Hematopoietic multipotent progenitor cell treated with erythropoietin and hydrocortisone succinate and interleukin-3 and kit ligand, for 17 days (in vitro differentiated cells): ENCODE measurements at places on chromosomes 2 and 18.

DNA sequence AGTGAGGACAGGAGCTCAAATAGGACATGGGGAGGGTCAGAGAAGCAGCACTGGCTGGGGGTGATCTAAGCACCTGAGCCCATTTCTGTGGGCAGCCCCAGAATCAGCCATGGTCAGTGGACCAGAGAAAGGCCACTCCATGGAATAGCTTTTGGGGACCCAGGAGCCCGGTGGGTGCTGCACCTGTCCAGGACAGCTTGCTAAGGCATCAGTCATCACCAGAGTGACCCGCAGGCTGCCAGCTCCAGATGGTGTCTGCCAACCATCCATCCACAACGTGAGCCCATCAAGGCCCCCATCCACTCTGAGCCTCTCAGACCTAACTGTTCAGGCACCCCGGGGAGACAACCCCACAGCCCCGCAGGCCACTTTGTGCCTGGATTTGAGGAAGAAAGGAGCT lies 23.6 kb upstream of the COL6A3 start:
- DNase-seq, result no peak

DNA sequence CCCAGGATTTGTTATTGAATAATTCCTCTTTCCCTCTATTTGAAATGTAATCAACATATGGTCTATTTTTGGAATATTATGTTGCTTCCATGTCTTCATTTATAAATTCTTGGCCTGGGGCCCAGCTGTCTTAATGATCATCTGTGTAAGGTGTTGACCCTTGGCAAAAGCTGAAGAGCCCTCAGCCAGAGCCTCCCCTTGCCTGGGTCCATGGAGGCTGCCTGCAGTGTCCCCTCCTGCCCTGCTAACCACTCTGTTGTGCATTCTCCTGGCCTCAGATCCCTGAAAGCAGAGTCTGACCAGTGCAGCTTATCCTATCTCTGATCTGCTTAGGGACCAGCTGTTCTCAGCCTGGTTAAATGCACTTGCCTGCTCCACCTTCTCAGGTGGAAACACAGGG lies 226.1 kb upstream of the APCDD1 start:
- DNase-seq, result no peak

DNA sequence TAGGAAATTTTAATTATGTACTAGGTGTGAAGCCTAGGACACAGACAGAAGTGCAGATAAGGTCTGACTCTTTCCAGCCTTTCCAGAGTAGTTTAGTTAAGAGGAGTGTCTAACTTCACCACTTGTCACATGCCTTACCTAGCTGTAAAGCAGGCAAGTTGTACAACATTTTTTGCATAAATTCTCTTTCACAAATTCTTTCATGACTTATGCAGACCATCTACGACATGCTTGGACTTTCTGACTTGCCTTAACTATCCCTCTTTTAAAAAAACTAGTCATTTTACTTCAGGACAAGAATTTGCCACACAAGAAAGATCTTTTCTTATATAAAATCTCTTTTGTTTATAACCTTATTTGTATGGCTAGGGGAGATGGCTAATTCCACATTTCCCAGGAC lies 1273.6 kb upstream of the SLC39A10 start:
- DNase-seq, result no peak

DNA sequence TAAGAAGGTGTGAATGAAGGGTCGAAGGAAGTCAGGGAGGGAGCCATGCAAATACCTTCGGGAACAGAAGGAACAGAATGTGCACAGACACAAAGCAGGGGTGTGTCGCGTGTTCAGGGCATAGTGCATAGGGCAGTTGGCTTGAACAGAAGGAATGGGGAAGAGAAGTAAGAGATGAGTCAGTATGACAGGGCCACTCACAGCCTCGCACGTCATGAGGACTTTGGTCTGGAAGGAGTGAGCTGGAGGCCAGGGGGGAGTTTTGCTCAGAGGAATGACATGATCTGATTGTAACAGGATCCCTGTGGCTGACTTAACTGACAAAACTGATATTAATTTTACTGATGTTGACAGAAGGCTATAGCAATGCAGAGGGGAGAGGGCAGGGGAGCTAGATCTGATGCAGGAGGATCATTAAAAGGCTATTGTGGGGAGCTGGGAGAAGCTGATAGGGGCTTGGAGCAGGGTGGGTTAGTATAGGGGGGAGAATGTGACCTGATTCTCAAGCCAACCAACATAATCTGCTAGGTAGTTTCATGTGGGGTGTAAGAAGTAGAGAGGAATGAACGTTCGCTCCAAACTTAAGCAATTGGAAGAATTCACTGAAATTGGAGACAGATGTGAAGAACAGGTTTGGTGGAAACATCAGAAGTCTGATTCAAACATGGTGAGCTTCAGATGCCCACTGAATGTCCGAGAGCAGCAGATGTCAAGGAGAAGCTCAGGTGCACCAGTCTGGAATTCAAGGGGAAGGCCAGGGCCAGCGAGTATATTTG lies 60.4 kb upstream of the COPS8 start:
- no peak for DNase-seq

DNA sequence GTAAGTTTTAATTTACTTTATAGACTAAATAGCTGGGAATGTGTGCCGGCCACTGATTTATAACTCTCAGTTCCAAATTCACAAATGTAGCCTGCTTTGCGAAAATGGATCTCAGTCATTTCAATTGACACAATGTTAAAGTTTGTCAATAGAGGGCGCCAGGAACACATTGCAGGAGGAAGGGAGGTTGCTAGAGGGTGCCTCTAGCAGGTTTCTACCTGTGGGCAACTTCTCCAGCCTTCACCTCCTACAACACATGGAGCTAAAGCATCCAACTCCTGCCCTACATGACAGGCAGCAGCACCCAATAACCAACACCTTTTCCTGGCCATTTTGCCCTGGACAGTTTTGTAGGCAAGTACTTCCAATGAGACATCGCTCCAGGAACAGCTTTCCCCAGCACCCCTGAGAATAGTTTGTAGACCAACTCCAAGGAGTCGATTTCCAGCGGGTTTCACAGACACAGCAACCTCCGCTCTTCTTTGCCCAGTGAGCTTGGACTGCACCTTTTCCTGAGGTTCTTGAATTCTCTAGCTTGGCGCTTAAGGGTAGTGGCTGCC lies 784.8 kb upstream of the CDH2 start:
- no peak for DNase-seq

DNA sequence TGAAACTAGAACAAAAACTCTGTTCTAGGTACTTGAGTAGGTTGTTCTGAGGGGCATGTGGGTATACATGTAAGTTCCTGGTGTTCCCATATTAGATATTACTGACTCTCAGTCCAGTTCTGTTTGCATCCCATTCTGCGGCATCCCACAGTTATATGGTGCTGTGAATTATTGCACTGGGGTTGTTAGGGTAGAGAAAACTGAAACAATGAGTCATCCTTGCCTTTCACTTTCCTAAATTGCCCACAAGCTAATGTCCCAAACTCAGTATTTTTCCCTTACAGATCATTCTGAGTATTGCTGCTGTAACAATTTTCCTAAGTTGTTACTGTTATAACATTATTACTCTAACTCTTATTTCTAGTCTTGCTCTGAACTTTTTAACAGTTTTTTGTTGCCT lies 3.0 kb downstream of the WDR75 start:
- no peak for DNase-seq

- DNase-seq, result no peak
These were observed 111.6 kb upstream of the LTBP1 start for GRCh38 chr2:32835148-32835547.

DNA sequence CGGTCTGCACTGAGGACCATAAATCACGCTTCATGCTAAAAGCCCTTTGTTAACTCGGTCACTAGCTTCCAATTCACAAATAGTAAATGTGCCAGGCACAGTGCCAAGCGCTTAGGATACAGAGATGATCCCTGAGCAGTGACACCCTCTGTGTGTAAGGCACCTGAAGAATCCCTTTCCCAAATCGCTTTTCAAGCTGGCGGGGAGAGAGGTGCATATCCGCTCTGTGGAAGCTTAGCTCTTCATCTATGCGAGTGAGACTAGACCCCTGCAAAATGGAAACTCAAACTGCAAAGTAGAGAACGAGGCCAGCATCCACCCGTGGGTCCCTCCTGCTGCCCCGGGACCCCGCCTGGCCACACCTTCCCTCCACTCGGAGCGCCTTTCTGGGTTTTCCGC lies 2.4 kb downstream of the PIEZO2 start:
- no peak for DNase-seq

GRCh38 chr2:177334940-177335543 lies 57.5 kb upstream of the AGPS start:
- DNase-seq, result peak; percentile 79

- no peak for DNase-seq
These were observed 47.7 kb downstream of the PLCL1 start for GRCh38 chr2:197852108-197852507.

DNA sequence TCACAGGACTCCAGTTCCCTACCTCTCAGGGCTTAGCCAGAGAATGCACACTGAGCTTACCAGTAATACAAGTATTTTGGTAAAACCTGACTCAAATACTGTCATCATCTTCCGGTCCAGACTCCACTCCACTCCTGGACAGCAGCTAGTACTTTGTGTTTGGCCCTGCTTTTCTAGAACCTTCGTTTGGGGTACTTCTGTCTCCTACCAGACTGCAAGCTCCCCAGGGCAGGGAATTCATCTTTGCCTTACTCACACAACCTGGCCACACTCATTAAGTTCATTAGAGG lies 108.9 kb upstream of the CDC42EP3 start:
- no peak for DNase-seq

GRCh38 chr18:60191926-60192325 lies 180.6 kb downstream of the MC4R start:
- DNase-seq, result no peak

DNA sequence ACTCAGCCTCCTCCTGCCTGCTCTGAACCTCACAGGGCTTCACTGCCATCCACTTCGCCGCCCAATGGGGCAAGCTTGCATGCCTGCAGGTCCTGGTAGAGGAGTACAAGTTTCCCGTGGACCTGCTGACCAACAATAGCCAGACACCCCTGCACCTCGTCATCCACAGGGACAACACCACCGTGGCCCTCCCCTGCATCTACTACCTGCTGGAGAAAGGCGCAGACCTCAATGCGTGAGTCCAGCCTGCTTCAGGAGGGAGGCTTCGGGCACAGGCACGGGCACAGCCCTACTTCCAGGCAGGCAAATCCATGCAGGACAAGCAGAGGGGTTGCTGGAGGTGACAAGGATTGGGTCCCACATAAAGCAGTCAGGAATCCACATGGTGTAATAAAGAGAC lies 1.2 kb downstream of the ANKRD53 start:
- no peak for DNase-seq

- DNase-seq, result no peak
These were observed 16.2 kb downstream of the RPRM start for GRCh38 chr2:153462338-153462859.

DNA sequence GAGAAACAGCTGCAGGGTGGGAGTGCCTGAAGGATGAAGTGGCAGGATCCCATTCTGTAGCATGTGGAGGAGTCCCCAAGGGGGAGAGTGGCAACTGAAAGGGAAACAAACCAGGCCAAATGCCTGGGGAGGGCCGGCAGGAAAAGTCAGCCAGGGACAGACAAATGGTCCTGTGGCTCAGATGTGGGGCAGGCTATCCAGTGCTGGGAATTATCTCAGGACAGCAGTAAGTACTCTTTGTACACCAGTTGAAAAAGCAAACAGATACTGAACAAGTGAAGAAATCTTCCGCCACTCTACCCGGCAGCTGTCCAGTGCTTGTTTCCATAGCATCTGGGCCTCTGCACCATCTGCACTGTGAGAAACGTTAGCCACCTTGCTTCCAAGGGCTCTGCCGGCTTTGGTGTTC lies 408.9 kb downstream of the LRATD1 start:
- DNase-seq, result no peak

- DNase-seq, result no peak
These were observed 30.4 kb downstream of the HDAC4 start for GRCh38 chr2:239370403-239370802.

- no peak for DNase-seq
These were observed 260.8 kb upstream of the FAM98A start for GRCh38 chr2:33859811-33860461.

- DNase-seq, result no peak
These were observed 19.2 kb upstream of the AP1S3 start for GRCh38 chr2:223856584-223856983.

DNA sequence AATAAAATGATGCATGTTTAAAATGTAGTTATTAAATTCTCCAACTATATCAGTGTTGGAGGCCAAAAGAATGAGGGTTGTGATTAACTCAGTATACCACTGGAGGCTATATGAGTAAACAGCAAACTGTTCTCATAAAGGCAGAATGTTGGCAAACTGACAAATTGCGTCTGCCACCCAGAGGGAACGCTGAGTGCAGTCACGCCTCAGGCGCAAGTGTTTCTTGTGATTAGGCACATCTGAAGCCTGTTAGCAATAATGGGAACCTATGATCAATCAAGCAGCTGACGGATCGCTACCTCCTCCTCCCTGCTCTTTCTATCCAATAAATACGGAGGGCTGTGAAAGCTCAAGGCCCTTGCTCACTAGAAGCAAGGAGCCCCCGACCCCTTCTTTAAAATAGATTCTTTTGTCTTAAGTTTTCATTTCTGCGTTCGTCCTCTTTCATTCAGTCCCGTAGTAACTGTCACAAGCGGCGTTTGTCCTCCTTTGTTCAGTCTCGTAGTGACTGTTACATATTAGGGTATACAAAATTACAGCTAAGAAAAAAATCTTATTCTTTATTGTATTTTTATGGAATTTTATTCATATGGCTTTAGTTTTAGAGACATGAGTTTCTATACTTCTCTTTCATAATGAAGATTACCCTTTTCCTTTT lies 16.3 kb upstream of the RMND5A start:
- DNase-seq, result peak; percentile 29

- DNase-seq, result no peak
These were observed 21.9 kb upstream of the NCOA1 start for GRCh38 chr2:24469148-24469650.

DNA sequence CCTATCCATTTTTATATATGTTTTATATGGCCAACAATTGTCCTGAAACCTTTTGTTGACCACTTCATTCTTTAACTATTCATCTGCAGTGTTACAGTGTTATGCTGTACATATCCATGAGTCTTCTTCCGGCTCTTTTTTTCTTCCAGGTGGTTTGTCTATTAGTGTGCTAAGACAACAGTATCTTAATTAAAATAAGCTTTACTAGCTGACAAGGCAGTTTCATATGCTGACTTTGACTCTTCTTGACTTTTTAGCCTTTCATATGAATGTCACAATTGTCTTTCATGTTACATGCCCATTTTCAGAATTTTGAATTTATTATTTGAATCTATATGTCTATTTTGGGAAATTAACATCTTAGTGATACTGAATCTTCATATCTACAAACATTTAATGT lies 1249.0 kb downstream of the DPP10 start:
- no peak for DNase-seq

DNA sequence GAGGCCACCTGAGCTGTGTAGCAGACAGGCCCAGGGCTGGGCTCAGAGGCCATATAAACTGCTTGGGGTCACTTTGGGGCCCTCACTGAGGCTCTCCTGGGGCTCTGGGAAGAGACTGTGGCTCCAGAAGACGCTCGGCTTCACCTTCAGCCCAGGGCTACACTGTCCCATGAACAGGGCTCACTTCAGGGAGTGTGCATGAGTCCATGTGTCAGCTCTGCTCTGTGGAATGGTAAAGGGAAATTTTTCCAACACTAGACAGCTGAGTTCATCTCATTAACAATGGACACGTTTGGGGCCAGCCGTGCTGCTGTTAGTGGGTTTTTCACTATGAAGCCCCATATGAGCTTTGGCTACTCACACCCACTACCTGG lies 65.4 kb upstream of the TFCP2L1 start:
- DNase-seq, result no peak
